ENCODE measurements at places on chromosomes 5 and 9.

DNA sequence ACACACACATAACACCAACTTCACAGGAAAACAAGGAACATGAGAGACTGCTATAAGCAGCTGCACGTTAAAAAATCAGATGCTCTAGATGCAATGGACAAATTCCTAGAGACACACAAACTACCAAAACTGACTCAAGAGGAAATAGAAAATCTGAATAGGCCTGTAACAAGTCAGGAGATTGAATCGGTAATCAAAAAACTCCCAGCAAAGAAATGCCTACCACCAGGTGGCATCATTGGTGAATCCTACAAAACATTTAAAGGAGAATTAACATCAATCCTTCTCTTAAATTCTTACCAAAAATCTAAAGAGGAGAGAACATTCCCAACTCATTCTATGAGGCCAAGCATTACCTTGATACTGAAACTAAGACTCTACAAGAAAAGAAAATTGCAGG is 54.9 kb downstream of the NDST1 start:
- DNase-seq: peak; percentile 14

- no peak for DNase-seq
Observed at GRCh38 chr5:143311428-143311827, 92.1 kb downstream of the NR3C1 start.

GRCh38 chr9:24464319-24464951 is 81.3 kb downstream of the IZUMO3 start:
- DNase-seq: no peak

DNA sequence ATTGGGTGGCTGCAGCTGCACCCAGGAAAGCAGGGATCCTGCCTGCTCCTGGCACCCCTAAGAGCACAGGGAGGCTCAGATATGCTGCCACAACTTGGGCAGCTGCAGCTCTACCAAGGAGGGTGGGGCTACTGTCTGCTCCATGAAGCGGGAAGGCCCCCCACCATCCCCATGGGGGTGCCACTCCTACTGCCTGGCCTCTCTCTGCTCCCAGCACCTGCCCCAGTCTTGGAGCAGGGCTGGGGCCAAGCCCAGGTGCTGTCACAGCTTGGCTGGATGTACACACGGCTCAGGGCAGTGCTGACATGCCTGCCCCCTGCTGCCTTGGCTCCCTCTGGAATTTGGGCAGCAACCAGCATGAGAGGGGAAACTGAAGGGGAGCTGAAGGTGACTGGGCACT is 214.7 kb upstream of the PLPPR1 start:
- DNase-seq: no peak

DNA sequence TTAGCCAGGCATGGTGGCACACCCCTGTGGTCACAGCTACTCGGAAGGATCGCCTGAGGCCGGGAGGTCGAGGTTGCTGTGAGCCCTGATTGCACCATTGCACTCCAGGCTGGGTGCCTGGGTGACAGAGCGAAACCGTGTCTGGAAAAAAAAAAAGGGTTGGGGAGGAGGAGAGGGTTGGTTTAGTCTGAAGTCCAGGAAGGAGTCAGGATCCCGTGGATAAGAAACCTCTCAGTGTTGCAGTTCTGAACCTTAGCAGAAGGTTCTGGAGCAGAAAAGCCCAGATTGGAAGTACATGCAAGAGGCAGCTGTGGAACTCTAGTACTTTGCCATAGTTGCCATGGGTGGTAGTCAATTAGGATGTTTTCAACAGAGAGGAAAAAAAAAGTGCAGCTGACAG is 125.2 kb upstream of the CPEB4 start:
- no peak for DNase-seq
